ENCODE measurements at places on chromosomes 3 and 15. TPM values are rescaled to one million over a fixed set of nuclear protein-coding genes. Genes with fewer than 3 reads are reported as not detected.

GRCh38 chr3:16476636-16477035 lies 36.9 kb downstream of the RFTN1 start:
- no peaks in the 10 kb centered on the region for H3K27me3 ChIP-seq
- H3K4me1 ChIP-seq, result peaks cover 5% of the 10 kb centered on the region
- H3K27ac ChIP-seq, result no peak overlapping the region
- peak; percentile 73 for DNase-seq
- no peaks in the 10 kb centered on the region for H3K36me3 ChIP-seq

DNA sequence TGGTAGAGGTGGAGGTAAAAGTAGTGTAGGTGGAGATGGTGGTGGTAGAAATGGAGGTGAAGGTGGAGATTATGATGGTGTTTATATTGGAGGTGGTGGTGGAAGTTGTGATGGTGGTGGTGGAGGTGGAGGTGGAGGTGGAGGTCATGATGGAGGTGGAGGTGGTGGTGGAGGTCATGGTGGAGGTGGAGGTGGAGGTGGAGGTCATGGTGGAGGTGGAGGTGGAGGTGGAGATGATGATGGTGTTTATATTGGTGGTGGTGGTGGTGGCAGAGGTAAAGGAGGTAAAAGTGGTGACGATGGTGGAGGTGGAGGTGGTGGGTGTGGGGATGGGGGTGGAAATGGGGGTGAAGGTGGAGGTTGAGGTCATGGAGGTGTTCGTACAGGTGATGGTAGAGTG lies 107.8 kb downstream of the ASB7 start:
- no peak overlapping the region for H3K4me3 ChIP-seq
- no peaks in the 10 kb centered on the region for H3K27me3 ChIP-seq
- no peaks in the 10 kb centered on the region for H3K36me3 ChIP-seq

SPINT1 gene
- total RNA-seq, result 0.40 TPM

GRCh38 chr3:168881804-168882203 lies 781.7 kb downstream of the MECOM start:
- no peaks in the 10 kb centered on the region for H3K4me1 ChIP-seq
- H3K4me3 ChIP-seq, result no peak overlapping the region
- H3K36me3 ChIP-seq, result no peaks in the 10 kb centered on the region

- no peak overlapping the region for H3K4me3 ChIP-seq
- no peaks in the 10 kb centered on the region for H3K27me3 ChIP-seq
- no peak for DNase-seq
- H3K27ac ChIP-seq, result no peak overlapping the region
Observed at GRCh38 chr3:128256131-128256530, 102.8 kb downstream of the EEFSEC start.

DNA sequence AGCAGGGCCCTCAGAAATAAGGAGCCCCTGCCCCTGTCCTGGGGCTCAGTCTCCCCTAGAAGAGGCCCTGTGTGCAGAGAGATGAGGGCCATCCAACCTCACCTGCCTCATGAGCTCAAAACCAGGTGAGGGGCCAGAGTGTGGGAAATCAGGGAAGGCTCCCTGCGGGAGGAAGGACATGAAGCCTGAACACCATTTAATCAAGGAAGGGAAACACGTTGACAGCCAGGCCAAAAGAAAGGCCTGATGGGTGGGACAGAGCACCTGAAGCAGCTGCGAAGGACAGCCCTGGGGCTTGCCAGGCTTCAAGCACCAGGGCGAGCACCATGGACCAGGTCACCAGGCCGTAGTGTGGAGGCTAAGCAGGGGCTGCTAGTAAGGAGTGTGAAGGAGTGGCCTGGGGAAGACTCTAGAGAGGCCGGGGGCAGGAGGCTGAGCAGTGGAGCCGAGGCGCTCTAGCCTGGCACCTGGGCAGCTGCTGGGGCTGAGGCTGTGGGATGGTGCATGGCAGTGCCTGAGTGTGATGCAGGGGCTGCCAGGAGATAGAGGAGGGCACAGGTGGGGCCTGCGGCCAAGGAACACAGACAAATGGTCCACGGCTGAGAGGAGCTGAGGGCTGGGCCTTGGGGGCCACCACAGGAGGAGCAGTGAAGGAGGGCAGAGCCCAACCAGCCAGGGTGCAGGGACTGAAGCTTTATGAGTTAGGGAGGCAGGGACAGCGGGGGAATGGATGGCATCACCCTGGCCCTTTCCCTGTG lies 16.1 kb downstream of the ACAA1 start:
- no peak overlapping the region for H3K27ac ChIP-seq
- H3K4me3 ChIP-seq, result no peak overlapping the region
- no peaks in the 10 kb centered on the region for H3K4me1 ChIP-seq
- DNase-seq, result no peak

TERC gene
- total RNA-seq, result 23.7 TPM

GRCh38 chr3:122513386-122514122 lies 1.2 kb downstream of the KPNA1 start:
- H3K4me1 ChIP-seq, result peaks cover 7% of the 10 kb centered on the region
- peak overlapping the region; percentile 94 for H3K27ac ChIP-seq
- H3K4me3 ChIP-seq, result peak overlapping the region; percentile 74
- no peaks in the 10 kb centered on the region for H3K27me3 ChIP-seq

- H3K4me1 ChIP-seq, result peaks cover 5% of the 10 kb centered on the region
- no peak overlapping the region for H3K4me3 ChIP-seq
- DNase-seq, result peak; percentile 97
- H3K36me3 ChIP-seq, result no peaks in the 10 kb centered on the region
- peak overlapping the region; percentile 77 for H3K27ac ChIP-seq
Observed at GRCh38 chr3:30518181-30518864, 88.1 kb upstream of the TGFBR2 start.

CA12 gene
- total RNA-seq, result 2.2 TPM

SCG5 gene
- total RNA-seq, result 20.0 TPM

GRCh38 chr3:155190691-155191090 lies 102.8 kb downstream of the STRIT1 start:
- no peak for DNase-seq
- no peaks in the 10 kb centered on the region for H3K36me3 ChIP-seq
- H3K27me3 ChIP-seq, result no peaks in the 10 kb centered on the region
- H3K4me3 ChIP-seq, result no peak overlapping the region

- H3K27me3 ChIP-seq, result no peaks in the 10 kb centered on the region
- DNase-seq, result no peak
- no peak overlapping the region for H3K27ac ChIP-seq
- H3K36me3 ChIP-seq, result no peaks in the 10 kb centered on the region
- H3K4me1 ChIP-seq, result no peaks in the 10 kb centered on the region
Observed at GRCh38 chr3:23055733-23056376, 147.3 kb upstream of the UBE2E2 start.

GRCh38 chr3:195805181-195805580 lies 6.5 kb downstream of the MUC4 start:
- H3K4me3 ChIP-seq, result no peak overlapping the region
- H3K36me3 ChIP-seq, result no peaks in the 10 kb centered on the region
- H3K27ac ChIP-seq, result peak overlapping the region; percentile 87
- H3K4me1 ChIP-seq, result peaks cover 59% of the 10 kb centered on the region
- peaks cover 9% of the 10 kb centered on the region for H3K27me3 ChIP-seq
- no peak for DNase-seq

ZXDC gene
- 18.4 TPM for total RNA-seq

ADAMTS7 gene
- 4.9 TPM for total RNA-seq

- no peak overlapping the region for H3K4me3 ChIP-seq
- peak; percentile 88 for DNase-seq
- no peaks in the 10 kb centered on the region for H3K4me1 ChIP-seq
- no peaks in the 10 kb centered on the region for H3K27me3 ChIP-seq
- H3K36me3 ChIP-seq, result no peaks in the 10 kb centered on the region
Observed at GRCh38 chr3:42961633-42962032, 17.5 kb upstream of the GASK1A start.

CYP1A2 gene
- not detected for total RNA-seq

- peak within 1 kb of the TSS; percentile 94 for H3K27ac ChIP-seq
- H3K27me3 ChIP-seq, result no peaks in the 10 kb centered on the region
- peak within 1 kb of the TSS; percentile 46 for H3K4me3 ChIP-seq
- peaks cover 48% of the 10 kb centered on the region for H3K4me1 ChIP-seq
- peak; percentile 72 for DNase-seq
Observed at GRCh38 chr3:39192490-39193092, at the start of gene XIRP1. TSS of gene XIRP1 (minus strand) at chr3:39192595. CDS start at chr3:39189445, 3,150 bp downstream.

- H3K27me3 ChIP-seq, result no peaks in the 10 kb centered on the region
- no peak for DNase-seq
- H3K27ac ChIP-seq, result no peak overlapping the region
- H3K4me1 ChIP-seq, result no peaks in the 10 kb centered on the region
Observed at GRCh38 chr3:12231431-12231830, 57.4 kb upstream of the PPARG start.

GRCh38 chr3:94776401-94776915 lies 713.6 kb downstream of the NSUN3 start:
- no peak overlapping the region for H3K4me3 ChIP-seq
- no peaks in the 10 kb centered on the region for H3K4me1 ChIP-seq
- no peaks in the 10 kb centered on the region for H3K27me3 ChIP-seq
- H3K36me3 ChIP-seq, result no peaks in the 10 kb centered on the region
- DNase-seq, result no peak

GRCh38 chr15:41004490-41004889 lies 51.2 kb downstream of the CHAC1 start:
- DNase-seq, result no peak
- H3K27ac ChIP-seq, result no peak overlapping the region
- no peaks in the 10 kb centered on the region for H3K27me3 ChIP-seq
- H3K4me1 ChIP-seq, result no peaks in the 10 kb centered on the region
- H3K36me3 ChIP-seq, result peaks cover 30% of the 10 kb centered on the region
- no peak overlapping the region for H3K4me3 ChIP-seq

Data from muscle of leg (tissue), 16 donors.